Activated CD4-positive, alpha-beta T cell treated with anti-CD3 and anti-CD28 coated beads, Interleukin-2, amount 50 U/mL, for 1 hour (primary cell): ENCODE measurements at places on chromosomes 13 and 19.

DNA sequence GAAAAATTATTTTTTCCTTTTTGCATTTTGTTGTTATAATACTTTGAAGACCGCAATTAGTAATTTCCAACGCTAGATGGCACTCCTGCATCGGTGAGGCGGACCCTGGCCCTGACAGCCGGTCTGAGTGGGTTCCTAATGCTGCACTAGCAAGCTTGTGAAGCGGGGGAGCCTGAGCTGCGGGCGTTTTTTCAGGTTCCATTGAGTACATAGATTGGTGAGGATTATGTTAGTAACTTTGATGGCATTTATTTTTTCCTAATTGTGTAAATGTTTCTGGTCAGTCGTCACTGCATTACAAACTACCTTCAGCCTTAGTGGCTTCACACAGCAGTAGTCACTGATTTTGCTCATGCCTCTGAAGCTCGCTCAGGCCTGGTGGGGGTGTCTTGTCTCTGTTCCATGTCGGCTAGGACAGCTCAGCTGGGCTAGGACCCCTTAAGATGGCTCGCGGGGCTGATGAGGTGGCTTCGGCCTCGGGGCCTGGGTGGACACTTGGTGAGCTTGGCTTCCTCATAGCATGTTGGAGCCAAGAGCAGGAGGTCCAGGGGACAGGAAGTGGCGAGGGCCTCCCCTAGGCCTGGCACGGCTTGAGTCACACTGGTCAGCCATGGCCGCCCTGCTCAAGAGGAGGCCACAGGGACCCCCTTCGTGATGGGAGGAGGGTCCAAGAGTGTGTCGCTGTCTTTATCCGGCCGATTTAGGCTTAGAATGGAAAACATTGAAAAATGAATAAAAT, 25.0 kb downstream of the ERCC5 start:
- DNase-seq, result peak; percentile 35

- DNase-seq, result no peak
These were observed 122.7 kb downstream of the TBC1D4 start for GRCh38 chr13:75359266-75359665.

GRCh38 chr13:107866032-107866940, 349.1 kb downstream of the LIG4 start:
- DNase-seq, result no peak

- no peak for DNase-seq
These were observed 6.2 kb downstream of the ZNF709 start for GRCh38 chr19:12478234-12478941.

GRCh38 chr13:107819071-107819470, 396.3 kb downstream of the LIG4 start:
- no peak for DNase-seq

DNA sequence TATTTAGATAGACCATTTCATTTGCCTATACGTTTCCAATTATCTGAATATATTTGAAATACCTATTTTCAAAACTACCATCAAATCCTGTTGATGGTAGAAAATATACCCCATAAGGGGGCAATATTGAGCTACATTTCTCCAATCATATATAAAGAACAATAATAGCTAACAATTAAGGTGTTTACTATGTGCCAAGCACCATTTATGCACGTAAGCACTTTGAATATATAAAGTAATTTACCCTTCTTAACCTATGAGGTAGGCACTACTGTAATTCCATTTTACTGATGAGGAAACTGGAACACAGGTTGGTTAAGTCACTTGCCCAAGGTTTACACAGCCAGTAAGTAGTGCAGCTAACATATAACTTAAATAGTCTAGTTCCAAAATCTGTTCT, 79.2 kb downstream of the UBL3 start:
- no peak for DNase-seq

- DNase-seq, result peak; percentile 77
These were observed 66.9 kb upstream of the TM9SF2 start for GRCh38 chr13:99434258-99434788.

DNA sequence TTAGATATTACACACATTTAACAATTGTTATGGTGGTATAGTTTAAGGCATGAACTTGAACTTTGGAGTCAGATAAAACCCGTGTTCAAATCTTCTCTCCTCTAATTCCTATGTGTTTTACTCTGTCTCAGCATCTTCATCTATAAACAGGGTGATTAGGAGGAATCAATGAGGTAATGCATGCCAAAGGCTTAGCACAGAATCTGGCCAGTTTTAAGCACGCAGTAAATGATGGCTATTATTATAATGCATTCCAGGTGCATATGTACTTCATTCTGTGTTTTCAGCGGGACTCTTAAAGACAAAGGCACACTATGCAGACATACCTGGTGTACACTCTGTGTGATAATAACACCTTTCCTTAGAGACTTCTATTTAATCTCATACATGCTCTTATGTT, 88.0 kb upstream of the FRY start:
- no peak for DNase-seq

- no peak for DNase-seq
These were observed 20.1 kb upstream of the N4BP2L1 start for GRCh38 chr13:32447894-32448623.

- no peak for DNase-seq
These were observed 121.0 kb downstream of the MRPL57 start for GRCh38 chr13:21297447-21297846.

DNA sequence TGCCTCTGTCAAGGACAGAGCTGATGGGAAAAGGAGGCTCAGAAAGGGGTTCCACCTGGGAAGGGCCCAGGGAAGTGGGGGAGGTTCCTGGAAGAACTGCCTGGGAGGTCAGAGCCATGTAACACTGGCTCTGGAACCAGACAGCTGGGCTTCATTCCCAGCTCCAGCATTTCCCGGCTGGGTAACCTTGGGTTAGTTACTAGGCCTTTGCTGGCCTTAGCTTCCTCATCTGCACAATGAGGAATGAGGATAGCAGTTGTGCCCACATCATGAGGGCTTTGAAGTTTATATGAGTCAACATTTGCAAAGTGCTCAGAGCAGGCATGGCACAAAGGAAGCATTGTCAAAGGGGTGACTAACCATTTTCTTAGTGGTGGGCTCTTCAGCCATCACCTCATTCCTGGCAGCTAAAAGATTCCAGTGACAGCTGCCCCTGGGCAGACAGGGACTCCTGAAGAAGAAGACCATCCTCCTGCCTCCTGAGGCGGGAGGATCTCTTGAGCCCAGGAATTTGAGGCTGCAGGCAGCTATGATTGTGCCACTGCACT, 1.7 kb upstream of the DNAJB1 start:
- no peak for DNase-seq

DNA sequence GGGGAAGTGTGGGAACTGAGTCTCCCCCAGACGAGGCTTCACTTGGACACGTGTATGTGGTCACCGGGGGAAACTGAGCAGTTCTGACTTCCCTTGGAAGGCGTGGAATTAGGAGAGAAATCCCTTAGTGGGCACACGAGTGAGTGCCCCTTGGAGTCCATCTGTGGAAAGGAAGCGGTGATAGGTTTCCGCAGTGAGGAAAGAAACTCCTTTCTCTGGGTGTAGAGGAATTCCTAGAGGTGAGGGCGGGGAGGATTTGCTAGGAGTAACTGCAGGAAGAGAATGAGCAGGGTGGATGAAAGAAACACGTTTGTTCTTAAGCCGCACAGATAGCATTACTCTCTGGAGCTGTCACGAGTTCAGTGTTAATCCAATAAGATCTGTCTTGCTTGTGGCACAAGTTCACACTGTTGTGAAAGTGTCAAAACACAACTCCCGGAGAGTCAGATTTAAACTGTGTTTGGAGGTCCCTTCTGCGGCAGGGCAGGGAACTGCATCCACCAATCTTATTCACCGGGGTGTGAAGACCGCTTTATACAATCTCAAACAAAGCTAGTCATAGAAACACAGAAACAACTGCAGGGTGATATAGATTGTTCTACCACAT, 1.2 kb downstream of the KL start:
- DNase-seq, result no peak

DNA sequence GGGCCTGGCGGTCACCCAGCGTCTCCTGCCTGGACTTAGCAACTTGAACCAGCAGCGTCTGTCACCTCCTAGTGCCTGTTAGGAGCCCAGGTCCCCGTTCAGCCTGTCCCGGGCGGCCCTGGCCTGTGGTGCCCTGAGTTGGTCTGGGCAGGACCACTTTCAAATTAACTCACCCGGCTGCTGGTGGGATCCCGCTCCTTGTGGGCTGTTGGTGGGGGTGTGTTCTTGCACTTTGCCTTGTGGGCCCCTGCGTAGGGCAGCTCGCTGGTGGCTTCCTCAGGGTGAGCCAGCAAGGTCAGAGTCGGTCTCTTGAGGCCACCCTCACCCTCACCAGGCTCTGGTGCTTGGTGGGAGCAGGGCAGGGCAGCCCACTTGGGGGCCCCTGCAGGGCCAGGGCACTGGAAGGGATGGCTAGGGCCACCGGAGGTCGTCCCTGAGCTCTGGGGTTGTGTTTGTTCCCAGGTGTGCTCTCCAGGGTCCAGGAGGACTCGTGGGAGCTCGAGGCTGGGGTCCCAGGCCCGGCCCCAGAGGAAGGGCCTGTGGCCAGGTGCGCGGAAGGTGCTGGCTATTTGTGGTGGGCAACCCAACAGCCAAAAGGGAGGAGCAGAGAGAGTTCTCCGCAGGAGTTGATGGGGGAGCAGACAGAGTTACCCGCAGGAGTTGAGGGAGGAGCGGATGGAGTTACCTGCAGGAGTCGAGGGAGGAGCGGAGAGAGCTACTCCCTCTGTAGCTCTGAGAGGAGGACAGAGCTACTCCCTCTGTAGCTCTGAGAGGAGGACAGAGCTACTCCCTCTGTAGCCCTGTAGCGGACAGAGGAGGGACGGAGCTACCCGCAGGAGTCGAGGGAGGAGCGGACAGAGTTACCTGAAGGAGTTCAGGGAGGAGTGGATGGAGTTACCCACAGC, 16.9 kb downstream of the TFDP1 start:
- no peak for DNase-seq

DNA sequence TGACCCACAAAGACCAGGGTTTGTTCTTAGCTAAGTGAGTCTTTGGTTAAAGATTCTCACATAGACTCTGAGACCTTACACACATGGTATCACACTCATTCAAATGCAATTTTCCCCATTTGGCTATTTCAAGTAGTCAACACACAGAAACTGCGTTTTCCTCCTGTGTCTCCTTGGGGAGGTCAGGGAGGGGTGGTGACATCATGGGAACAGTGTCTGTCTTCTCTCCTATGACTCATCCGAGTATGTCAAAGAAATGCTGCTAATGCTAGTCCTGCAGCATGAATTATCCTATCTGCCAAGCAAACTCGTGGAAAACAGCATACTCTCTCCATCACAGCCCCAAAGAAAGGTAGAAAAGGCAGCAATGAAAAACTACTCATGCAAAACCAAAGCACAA, 100.2 kb downstream of the ENOX1 start:
- DNase-seq, result no peak

- DNase-seq, result no peak
These were observed 7.0 kb downstream of the DNAJB1 start for GRCh38 chr19:14511229-14511593.

- no peak for DNase-seq
These were observed 14.9 kb downstream of the ZIC5 start for GRCh38 chr13:99956473-99957349.

- no peak for DNase-seq
These were observed 19.9 kb downstream of the TINCR start for GRCh38 chr19:5547881-5548280.

GRCh38 chr13:23876265-23876664, 12.9 kb downstream of the MIPEP start:
- no peak for DNase-seq

DNA sequence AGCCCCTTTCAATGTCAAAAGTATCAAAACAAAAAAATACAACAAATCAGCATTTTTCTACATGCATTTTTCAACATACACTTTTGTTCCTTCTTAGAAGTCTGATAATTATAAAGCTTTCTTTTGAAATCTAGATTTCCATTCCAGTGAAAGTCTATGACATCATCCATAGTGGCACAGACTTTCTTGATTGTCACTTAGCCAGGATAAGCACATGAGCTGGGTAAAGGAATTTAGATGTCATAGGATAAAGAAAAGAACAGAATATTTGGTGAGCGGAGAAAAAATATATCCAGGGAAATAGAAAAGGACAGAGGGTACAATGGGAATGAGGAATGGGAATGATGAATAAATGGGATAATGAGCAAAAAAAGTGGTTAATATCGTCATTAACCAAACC, 15.1 kb upstream of the TRPC4 start:
- no peak for DNase-seq

GRCh38 chr19:50969413-50969760, at the start of gene KLK6:
Gene KLK6, minus strand, starts transcription at chr19:50969591. Its CDS starts 1,487 bp downstream, at chr19:50968104.
- peak; percentile 3 for DNase-seq

GRCh38 chr19:54459282-54460229, 4.0 kb downstream of the LENG9 start:
- DNase-seq, result no peak
